ENCODE measurements at places on chromosomes 6 and 20.

DNA sequence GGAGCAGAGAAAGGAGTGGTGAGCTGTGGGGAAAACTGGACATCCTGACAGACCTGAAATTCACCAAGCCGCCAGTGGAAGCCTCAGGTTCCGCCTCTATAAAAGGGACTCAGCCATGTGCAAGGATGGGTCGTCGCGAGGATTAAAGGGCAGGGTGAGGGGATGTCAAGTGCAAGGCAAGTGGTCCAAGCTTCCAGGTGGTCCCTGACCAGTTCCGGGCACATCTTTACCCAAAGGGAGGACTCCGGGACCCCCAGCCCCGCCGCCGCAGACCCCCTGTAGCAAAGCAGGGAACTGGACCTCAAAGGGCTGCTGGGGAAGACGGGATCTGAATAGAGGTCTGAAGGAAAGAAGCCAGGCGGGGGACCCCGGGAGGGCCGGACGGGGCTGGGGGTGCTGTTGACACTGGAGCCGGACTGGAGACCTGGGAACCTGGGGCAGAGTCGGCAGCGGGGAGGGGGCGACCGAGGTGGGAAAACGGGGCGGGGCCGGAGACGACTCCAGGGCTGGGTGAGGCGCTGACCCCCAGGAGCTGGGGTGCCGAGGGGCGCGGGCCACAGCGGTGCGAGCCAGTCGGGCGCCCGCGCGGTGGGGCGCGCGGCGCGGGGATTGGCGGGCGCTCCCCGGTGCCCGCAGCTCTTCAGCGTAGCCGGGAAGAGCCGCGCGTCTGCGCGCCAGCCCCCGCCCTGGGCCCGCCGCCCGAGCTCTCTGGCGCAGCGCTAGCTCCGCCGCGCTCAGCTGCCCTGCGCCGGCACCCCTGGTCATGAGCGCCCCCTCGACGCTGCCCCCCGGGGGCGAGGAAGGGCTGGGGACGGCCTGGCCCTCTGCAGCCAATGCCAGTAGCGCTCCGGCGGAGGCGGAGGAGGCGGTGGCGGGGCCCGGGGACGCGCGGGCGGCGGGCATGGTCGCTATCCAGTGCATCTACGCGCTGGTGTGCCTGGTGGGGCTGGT, at the start of gene SSTR4:
Gene SSTR4 (plus strand): TSS at position 592 of the 951 bp plus-strand sequence. CDS start 172 bp downstream, at position 764.
- no peak for DNase-seq

DNA sequence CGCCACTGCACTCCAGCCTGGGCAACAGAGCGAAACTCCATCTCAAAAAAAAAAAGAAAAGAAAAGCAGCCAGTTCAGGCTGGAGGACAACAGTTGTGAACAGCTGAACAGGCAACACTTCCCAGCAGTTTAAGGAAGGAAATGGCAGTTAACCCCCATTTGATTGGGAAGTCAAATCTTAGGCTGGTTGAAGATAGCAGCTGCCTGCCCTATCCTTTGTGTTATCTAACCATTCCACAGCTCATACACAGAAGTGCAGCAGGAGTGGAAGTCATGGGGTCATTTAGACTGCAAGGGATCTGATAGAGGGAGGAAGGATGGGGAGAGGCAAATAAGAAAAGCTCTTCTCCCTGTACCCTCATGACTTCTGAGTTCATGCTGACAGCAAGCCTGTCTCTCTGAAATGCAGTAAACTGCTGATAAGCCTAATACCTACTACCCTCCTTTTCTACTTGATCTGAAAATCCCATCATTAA, 35.3 kb downstream of the KCTD20 start:
- DNase-seq: no peak

DNA sequence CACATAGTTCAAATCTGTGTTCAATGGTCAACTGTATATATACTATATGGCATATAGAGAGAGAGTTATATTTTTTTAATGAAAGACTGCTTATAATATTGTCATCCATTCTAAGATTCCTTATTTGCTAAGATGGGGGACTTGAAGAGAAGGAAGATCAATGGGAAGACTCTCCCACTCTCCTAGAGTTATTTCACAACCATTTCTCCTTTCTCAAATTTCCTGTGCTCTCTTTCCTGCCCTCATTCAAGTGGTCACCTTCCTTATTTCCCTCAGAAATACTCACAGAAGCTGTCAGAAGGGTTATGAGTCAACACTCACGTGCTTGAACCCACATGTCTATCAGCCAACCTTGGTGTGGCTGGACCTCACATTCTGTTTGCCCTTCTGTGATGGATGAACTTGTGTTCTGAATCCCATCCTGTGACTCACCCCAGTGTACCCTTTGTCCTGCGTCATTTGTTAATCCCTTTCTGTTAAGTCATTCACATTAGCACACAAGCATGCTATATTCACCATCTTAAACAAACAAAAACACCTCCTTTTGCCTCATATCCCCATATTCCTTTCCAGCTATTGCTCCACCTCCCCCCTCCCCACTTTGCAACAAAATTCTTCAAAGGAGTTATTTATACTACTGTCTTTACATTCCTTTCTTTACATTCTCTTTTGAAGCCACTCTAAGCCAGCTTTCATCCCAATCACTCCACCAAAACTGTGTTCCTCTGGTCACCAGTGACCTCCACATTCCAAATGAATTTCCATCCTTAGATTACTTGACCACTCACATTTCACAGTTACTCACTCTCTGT, 279.3 kb upstream of the TCF21 start:
- DNase-seq: no peak

GRCh38 chr6:35294308-35294945, 3.2 kb upstream of the DEF6 start:
- peak; percentile 57 for DNase-seq

GRCh38 chr6:21663966-21664313, 70.4 kb downstream of the SOX4 start:
- DNase-seq: no peak

GRCh38 chr6:109695468-109695867, 4.4 kb downstream of the FIG4 start:
- no peak for DNase-seq

GRCh38 chr6:30938730-30939129, 2.0 kb upstream of the MUCL3 start:
- DNase-seq: no peak

DNA sequence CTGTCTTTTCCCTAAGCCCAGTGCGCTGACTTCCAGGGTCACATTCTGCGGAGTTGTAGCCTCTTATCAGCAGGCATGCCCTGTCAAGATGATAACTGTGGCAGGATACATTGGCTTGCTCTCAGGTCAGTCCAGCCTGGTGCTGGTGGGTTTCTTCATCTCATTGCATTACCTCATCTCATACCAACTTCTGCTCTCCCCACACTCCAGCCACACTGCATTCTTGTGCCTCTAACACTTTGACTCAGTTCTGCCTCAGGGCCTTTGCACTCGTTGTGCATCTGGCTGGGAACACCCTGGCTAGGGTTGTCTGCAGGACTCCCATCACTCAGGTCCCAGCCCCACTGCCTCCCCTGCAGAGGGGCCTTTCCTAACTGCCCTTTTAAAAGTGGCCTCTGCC, 110.3 kb upstream of the BACH2 start:
- no peak for DNase-seq

- no peak for DNase-seq
Measured at GRCh38 chr6:52116605-52116948, 29.2 kb upstream of the PKHD1 start.

DNA sequence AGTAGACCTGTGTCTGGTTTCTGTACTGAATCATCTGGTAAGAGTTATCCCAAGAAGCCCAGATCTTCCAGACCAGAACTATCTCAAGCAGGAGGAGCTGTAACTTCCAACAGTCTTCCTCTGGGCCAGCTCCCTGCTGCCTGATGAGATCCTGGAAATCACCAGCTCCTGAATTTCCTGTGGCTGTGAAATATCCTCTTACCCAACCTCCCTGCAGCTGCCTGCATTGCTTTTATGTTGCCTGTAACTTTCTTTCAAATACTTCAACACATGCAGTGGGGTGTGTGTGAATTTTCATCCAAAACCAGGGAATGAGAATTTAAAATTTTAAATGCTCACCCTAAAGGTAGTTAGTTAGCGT, 160.5 kb upstream of the LAMP5 start:
- no peak for DNase-seq

GRCh38 chr20:41398408-41398807, 31.8 kb upstream of the EMILIN3 start:
- no peak for DNase-seq

DNA sequence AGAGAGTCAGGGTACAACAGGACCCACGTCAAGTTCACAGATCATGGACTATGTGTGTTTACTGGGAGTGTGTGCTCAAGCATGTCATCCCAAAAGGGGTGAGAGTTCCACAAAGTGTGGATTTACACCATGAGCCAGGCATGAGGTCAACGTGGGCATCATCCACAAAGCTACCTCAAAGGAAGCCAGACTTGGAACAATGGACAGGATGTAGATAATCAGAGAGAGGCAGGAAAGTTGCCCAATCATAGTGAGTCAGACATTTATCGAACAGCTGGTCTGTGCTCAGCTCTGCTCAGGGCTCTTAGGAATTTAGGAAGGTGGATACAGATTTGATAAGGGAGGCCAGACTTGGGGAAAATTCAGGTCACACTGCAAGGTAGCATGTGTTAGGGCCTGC, 317.2 kb upstream of the CDYL start:
- DNase-seq: no peak

GRCh38 chr6:35055891-35056290, 85.2 kb downstream of the TCP11 start:
- no peak for DNase-seq

- DNase-seq: no peak
Measured at GRCh38 chr6:131858765-131859415, 51.1 kb downstream of the ENPP1 start.

DNA sequence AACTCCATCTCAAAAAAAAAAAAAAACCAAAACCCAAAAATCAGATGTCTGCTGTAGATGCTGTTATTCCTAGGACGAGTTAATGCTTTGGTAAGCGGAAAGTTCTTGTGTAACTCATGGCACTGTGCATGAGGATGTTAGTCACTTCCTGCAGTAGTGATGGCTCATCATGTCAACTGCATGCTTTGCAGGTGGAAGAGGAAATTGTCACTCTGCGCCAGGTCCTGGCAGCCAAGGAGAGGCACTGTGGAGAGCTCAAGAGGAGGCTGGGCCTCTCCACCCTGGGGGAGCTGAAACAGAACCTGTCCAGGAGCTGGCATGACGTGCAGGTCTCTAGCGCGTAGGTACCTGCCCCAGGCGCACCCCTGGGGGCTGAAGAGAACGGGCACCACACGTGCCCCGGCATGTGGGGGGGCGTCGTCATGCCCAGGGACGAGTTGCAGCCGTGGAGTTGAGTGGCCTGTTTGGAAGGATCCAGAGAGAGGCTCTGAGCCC, 8.5 kb downstream of the TPD52L2 start:
- DNase-seq: no peak

- no peak for DNase-seq
Measured at GRCh38 chr6:126926926-126927325, 191.5 kb upstream of the RSPO3 start.

- DNase-seq: no peak
Measured at GRCh38 chr6:109186012-109186411, 90.7 kb downstream of the CEP57L1 start.

DNA sequence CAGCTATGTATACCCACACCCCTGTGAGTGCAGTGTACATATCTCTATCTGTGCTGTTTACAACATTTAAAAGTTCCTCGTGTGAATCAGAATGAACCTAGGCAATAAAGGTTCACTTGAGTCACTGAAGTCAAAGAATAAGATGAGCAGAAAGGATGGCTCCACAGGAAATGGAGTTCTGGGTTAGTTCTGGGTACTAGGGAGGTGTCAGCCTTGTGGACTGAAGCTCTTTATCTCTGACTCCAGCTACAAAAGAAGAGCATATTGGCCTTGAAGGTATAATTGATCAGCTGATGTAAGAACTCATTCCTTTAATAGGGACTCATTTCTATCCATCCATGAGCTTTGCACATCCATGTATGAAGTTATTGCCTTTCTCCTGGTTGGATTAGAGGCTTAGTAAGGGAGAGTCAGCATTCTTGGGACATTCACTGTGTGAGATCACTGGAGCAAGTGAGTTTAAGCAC, 73.9 kb upstream of the BACH2 start:
- DNase-seq: no peak

DNA sequence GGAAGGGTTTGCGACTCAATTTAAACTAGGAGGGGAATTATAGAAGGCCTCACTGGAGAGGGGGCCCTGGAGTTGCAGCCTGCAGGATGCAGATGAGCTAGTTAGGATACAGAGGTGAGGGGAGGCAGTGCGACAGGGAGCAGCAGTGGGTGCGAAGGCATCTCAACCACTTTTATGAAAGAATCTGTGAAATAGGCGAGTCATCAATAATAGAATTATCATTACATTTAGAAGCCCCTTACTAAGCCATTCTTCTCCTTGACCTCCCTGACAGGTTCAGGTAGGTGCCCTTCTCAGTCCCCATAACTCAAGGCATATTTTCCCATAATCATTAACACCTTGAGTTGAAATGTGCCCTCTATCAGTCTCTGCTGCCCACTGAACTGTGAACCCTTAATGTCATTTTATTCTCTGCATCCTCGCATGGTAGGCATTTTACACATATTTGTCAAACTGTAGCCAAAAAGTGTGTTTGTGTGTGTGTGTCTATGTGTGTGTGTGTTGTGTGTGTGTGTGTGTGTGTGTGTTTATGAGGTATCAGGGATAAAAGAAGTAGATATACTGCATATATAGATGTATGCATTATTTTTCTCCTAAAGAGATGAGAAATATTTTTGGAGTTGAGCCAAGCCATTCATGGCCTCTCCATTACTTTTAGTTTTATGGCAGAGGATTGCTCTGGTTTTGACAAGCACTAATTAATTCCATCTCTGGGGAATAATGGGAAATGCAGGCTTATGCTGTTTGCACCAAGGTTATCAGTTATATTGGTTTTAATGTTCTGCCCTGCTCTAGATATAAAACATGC, 898.8 kb downstream of the KIF16B start:
- DNase-seq: no peak

- DNase-seq: no peak
Measured at GRCh38 chr6:149985481-149985937, 21.8 kb downstream of the ULBP1 start.

DNA sequence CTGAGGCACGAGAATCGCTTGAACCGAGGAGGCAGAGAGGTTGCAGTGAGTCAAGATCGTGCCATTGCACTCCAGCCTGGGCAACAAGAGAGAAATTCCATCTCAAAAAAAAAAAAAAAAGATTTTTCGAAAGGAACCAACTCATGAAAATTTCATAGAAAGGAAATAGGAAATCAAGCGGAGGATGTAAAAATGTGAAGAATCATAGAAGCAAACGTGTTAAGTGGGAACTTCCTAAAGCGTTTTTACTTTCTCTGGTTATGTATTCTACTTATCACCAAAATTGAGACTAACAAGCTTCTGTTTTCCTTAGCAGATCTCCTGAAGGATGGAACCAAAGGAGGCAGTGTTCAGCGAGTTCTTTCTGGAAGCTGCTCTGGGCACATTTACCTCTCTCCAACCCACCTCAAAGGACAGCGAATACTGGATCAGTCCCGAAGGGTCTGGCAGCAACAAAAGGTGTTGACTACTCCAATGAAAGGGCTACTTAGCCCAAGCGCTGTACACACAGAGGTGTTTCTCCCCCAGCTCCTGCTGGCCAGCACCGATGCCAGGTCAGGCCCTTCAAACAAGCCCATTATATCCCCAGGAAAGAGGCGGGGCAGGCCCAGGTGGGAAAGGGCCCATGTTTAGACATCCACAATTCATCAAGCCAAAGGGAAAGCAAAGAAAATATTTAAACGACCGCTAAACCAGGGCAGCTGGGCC, 327.5 kb upstream of the JARID2 start:
- DNase-seq: no peak

- DNase-seq: no peak
Measured at GRCh38 chr6:142893088-142893487, 51.9 kb downstream of the HIVEP2 start.

GRCh38 chr6:40848038-40848437, 191.0 kb downstream of the UNC5CL start:
- DNase-seq: no peak
